Ureter (tissue), 1 donor: ENCODE measurements at places on chromosomes 11 and 22.

- no peak for DNase-seq
Observed at GRCh38 chr11:133687781-133688180, 155.5 kb upstream of the OPCML start.

GRCh38 chr22:40203572-40203971 lies 25.8 kb downstream of the TNRC6B start:
- no peak for DNase-seq

DNA sequence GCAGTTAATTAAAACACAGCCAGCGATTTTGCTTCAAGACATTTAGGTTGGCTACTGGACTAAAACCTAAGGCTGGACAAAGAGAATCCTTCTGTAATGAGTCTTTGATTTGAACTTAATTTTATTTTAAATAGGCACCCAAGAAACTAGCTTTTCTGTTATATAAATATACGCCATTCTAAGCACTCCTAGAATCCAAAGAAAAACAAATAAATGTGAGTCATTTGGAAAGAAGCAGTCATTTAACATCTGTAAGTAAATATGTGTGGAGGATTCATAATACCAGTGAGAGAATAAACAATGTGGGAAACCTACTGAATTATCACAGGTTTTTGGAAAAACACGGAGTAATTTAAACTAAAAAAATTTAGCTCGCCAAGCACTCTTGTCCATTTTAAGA lies 1.2 kb upstream of the TECTA start:
- no peak for DNase-seq

- no peak for DNase-seq
Observed at GRCh38 chr22:19974935-19975706, 33.5 kb upstream of the TXNRD2 start.
